ENCODE measurements at places on chromosomes 3 and 15.

DNA sequence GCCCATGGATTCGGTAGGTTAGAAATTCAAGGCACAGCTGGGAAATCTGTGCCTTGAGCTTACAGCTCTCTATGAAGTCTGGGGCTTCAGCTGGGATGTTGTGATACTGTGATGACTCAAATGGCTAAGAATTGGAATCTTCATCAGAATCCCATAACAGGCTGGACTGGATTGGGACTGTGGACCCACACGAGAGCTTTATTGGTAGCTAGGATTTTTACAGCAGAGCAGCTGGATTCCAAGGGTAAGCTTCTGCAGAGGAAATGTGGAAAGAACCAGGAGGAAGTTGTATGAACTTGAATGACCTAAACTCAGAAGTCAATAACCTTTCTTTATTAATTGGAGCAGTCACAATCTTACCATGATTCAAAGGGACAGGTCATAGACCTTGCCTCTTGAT is 1187.1 kb downstream of the ROBO1 start:
- no peak for DNase-seq

DNA sequence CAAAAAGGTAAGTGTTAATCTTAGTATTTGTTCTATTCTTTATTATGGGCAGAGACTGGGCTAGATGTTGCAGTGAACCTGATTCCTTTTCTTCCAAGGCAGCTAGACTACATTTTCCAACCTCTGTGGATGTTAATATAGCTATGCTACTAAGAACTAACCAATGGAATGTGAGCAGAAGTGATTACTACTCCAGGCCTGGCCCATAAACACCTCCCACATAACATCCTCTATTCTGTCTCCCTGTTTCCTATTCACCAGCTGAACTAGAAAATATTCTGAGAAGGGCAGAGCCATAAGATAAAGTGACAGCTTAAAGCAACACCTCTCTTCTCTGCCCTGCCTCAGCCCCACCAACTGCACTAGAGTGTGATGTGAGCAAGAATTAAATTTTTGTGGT is 29.4 kb downstream of the CD200R1L start:
- DNase-seq = no peak

DNA sequence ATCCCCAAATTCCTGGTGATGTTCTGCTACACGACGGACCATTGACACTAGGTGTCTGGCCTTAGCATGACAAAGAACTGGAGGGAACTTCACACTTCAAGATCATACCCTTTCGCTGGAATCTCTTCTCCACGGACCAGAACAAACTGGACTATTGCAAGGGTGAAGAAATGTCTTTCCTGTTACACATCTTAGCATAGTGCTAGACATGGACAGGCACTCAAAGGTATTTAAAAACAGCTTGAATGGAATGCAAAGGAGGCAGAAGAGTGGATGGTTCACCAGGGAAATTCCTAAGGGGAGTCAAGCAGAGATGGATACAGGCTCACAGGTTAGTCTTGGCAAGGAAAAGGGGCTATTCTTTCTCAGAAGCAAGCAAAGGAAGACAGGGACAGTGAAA is 33.5 kb upstream of the PDZRN3 start:
- no peak for DNase-seq

- peak; percentile 85 for DNase-seq
Measured at GRCh38 chr15:44711743-44712345, 527 bp downstream of the B2M start.

GRCh38 chr15:74156678-74157411 is 16.7 kb upstream of the ISLR start:
- DNase-seq = no peak

DNA sequence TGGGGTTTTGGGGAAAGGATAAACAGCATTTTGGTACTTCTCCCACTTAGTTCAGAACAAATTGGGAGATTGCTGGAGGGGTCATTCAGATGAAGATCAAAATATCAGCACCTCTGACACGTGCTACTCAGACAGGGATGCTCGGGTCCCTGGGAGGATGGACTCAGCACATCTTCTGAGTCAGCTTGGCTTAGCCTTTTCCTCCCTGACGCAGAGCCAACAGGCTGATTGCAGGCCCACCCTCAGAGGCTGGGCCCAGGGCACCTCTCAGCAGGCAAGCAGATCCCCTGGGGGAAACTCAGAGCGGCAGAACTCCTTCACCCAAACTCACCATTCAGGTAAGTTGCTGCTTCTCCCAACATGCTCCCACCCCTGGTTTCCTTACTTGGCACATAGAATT is 304.9 kb downstream of the TLE3 start:
- DNase-seq = peak; percentile 49

DNA sequence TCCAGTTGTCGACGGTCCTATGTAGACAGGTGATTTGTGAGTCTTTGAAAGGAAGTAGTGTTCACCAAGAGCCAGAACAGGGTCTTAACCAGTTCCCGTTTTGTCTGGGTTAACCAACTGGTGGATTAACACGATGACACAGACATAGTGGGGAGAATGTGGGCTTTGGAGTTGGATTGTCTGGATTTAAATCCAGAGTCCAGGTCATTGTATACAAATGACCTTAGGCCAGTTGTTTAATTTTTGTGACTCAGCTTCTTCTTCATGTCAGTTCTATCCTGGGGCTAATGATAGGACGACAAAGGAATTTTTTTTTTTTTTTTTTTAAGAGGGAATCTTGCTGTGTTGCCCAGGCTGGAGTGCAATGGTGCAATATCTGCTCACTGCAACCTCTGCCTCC is 126.7 kb downstream of the LPP start:
- no peak for DNase-seq

DNA sequence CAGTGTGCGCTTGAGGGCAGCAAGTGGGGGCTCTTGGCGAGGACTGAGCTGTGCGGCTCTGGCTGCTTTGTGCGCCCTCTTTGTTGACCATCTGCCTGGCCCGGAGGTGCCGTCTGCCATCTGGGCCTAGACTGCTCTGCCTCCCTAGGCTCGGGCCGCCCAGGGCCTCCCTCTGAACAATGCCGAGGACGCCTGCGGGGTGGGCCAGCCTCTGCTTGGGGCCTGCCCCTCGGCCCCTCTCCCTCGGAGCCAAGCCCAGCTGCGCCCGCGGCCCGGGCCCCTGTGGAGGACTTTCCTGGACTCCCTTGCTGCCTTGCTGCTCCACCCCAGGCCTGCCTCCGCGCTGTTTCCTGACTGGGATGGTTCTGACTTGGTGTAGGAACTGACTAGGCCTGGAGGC is 31.9 kb upstream of the SPSB4 start:
- DNase-seq = no peak

GRCh38 chr15:77096541-77096940 is 25.6 kb upstream of the TSPAN3 start:
- no peak for DNase-seq

DNA sequence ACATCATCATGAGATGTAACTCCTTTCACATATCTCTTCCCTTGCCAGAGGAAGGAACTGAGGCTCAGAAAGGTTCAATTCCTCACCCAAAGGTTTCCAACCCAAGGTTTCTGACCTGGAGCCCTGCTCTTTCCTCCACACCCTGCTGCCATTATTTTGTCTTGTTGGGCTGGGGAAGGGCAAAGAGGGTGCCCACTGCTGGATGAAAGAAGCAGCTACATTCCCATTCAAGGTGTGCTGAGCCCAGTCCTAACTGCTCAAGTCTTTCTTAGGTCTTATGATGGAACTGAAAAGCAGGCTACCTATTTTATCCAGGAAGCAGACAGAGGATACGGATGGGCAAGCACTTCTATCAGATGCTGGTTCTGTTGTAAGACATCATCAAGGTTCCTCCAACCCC is 258.0 kb upstream of the CTDSPL start:
- no peak for DNase-seq

GRCh38 chr3:115348951-115349745 is 202.1 kb upstream of the ZBTB20 start:
- no peak for DNase-seq

- DNase-seq = no peak
Measured at GRCh38 chr15:58201516-58201915, 63.3 kb downstream of the AQP9 start.

GRCh38 chr3:95567346-95567745 is 1247.0 kb upstream of the EPHA6 start:
- DNase-seq = no peak

GRCh38 chr3:179589143-179589542 is 15.3 kb downstream of the MRPL47 start:
- no peak for DNase-seq
